NCI-H1436 treated with DMSO at 0.1 percent for 48 hours (cell line): ENCODE measurements at places on chromosomes 3 and 15.

GRCh38 chr3:140068494-140069017, 133.6 kb downstream of the CLSTN2 start:
- DNase-seq = no peak

DNA sequence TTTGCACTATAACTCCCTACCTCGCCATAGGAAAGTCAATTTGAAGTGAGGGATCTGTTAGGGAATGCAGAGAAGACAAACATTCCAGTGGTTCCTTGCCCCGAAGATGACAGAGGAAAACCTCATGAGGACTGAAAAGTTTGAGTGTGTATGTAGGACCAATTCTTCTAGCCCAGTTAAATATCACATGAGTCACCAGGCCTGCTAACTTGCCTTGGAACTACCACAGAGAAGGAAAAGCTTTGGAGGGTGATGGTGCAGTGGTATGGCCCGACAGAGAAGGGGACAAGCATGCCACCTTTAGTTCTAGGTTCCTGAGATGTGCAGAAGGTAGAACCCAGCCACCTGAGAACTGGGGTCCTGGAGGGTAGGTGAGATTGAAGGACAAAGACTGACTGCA, 2.6 kb upstream of the UPK1B start:
- DNase-seq = no peak

GRCh38 chr3:59759298-59760031, 709.6 kb upstream of the CFAP20DC start:
- no peak for DNase-seq

DNA sequence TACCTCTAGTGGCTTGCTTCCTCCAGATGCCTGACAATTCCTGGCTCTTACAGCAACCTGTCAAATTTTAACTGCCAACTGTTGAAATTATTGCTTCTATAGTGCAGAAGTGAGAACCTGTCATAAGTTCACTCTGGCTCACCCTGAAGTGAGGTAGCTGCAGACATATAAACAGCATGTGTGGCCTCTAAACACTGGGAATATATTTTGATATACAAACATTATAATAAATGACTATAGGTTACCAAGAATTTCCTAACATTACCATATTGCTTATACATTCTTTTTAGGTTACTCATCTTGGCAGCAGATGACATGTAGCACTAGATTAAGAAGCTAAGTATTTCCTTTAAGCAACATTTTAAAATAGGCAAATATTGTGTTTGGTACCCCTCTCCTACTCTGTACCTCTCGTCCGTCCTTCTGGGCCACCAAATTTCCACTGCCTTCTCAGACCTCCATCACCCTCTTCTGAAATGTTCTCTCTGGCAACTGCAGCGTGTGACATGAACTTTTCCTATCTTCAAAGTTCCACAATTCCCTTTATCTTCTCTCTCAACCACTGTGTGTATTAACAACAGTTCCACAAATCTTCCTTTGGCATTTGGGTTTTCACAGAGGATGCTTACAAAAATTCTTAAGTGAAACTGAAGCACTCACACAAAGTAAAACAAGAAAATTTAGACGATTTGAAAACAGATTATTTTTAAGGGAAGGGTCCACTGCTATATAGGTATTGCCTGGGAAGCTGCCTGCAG, 15.3 kb upstream of the XXYLT1 start:
- DNase-seq = no peak

DNA sequence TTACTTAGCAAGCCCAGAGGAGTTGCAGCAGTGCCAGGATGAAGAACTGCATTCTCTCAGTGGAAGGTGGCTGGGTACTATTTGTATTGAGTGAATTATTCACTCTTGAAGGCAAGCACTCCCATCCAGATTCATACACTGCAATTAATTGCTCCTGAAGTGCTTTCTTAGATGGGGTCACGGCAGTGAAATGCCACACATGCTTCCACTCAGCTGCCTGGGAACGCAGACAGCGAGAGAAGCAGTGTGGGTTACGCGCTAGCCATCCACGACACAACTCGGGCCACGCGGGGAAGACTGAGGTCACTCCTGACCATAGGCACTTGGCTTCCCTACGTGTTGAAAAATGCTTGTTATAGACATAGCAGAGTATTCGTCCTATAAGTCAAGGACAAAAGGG, 30.8 kb upstream of the LMCD1 start:
- DNase-seq = no peak

DNA sequence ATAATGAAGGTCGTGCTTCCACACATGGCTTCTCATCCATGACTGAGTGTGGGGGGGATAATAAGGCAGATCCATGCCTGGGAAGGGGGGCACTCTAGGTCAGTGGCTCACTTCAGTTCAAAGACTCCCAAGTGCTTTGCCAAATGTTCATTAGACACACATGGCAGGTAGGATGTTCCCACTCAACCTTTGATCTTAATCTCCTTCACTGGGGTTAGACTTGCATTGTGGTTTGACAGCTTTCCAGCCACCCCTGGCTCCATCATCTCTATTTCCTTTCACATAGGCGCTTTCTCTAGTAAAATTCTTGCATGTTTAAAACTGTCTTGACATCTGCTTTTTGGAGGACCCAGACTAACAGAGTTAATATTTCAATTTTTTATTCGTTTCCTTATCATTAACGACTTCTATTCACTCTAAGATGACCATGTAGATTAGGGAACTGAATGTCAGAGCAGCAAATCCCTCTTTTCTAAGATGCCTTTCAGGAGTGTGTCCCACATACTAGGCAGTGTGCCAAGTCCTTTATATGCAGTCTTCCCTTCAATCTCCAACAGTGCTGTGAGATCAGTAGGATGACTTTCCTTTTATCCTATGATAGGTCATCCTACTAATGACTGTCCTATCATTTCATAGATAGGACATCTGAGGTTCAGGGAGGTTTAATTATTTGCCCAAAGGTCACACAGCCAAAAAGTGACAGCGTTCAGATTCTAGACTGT, 57.9 kb downstream of the BTD start:
- DNase-seq = no peak

- no peak for DNase-seq
Measured at GRCh38 chr15:33191591-33191990, 2.9 kb downstream of the FMN1 start.

- no peak for DNase-seq
Measured at GRCh38 chr15:76447728-76448441, 111.3 kb downstream of the ISL2 start.

GRCh38 chr15:46394463-46394862, 759.6 kb downstream of the SQOR start:
- DNase-seq = no peak
